Right renal pelvis (tissue), 4 donors: ENCODE measurements at places on chromosomes 13 and 19. TPM values are rescaled to one million over a fixed set of nuclear protein-coding genes. Genes with fewer than 3 reads are reported as not detected.

GRCh38 chr13:111368091-111368490, 47.6 kb downstream of the TEX29 start:
- no peak for DNase-seq

DNA sequence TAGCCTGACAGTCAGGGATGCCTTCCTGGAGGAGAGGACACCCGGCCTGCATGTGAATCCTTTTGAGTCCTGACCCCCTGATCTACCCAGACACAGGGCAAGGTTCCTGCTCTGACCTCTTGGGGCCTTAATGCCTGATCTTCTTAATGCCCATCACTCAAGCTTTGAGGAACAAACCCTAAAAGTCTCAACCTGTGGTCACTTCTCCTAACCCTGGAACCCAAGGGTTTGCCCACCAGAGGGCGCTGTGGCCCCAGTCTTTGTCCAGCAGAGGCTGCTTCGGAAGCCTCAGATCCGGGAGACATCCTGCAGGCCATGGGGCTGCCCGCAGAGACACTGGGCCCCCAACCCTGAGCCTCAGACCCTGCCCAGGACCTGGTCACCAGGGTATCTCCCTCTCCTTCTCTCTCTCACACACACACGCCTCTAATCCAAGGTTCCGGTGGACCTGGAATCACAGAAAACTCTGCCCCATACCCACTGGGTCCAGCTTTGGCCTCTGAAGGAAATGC, 9.8 kb upstream of the DPF1 start:
- no peak for DNase-seq

PCDH17 gene
- 18.2 TPM for polyA plus RNA-seq

DNA sequence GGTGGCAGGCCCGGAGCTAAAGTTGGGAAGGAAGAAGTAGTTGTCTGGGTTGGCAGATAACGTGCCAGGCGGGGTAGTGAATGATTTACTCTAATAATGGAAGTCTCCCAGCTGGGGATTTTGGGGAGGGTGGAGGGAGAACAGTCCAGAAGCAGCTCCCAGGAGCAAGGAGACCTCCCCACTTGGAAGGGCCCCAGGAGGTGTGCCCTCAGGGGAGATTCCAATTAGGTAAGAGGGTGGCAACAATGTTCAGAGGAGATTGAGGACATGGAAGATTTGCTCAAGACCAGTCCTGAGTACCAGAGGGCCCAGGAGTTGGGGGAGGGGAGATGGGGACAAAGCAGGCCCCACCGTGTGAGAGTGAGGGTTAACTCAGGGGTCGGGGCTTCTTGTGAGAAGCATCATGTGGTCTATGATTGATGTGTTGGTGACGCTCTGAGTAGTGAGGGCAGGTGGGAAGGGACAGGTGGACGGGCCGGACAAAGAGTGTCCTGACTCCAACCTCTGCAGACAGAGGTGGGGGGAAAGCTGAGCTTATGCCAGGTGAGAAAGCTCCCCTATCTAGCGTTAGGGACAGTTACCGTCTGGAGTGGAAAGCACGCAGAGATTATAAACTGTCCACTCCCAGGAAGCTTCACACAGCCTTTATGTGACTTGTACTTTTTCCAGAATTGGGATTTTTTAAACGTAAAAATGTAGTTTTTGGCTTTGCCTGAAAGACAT, 3.5 kb downstream of the SPINT2 start:
- DNase-seq = no peak

- DNase-seq = no peak
Measured at GRCh38 chr13:105612541-105612940, 922.9 kb downstream of the EFNB2 start.

GRCh38 chr13:45601680-45602079, 13.9 kb downstream of the ERICH6B start:
- no peak for DNase-seq
